Chondrocyte (in vitro differentiated cells): ENCODE measurements at places on chromosomes 12 and 14.

GRCh38 chr12:62351326-62351725, 91.1 kb downstream of the USP15 start:
- DNase-seq = no peak

- no peak for DNase-seq
Measured at GRCh38 chr14:89040080-89040459, 215.6 kb downstream of the TTC8 start.

DNA sequence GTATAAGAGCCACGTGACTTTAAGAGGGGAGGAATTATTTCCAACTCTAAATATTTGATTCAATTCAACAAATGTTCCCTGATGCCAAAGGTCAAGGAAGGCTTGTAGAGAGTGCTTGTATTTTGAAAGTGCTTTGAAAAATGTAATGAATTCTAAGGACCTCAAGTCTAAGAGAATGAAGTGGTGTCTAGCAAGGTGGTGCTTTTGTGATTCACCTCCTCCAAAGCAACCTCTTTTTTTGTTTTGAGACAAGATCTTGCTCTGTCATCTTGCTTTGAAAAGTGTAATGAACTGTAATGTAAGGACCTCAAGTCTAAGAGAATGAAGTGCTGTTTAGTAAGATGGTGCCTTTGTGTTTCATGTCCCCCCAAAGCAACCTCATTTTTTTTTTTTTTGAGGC, 13.7 kb downstream of the AK7 start:
- no peak for DNase-seq

- no peak for DNase-seq
Measured at GRCh38 chr12:10501030-10501429, 4.7 kb upstream of the EIF2S3B start.

DNA sequence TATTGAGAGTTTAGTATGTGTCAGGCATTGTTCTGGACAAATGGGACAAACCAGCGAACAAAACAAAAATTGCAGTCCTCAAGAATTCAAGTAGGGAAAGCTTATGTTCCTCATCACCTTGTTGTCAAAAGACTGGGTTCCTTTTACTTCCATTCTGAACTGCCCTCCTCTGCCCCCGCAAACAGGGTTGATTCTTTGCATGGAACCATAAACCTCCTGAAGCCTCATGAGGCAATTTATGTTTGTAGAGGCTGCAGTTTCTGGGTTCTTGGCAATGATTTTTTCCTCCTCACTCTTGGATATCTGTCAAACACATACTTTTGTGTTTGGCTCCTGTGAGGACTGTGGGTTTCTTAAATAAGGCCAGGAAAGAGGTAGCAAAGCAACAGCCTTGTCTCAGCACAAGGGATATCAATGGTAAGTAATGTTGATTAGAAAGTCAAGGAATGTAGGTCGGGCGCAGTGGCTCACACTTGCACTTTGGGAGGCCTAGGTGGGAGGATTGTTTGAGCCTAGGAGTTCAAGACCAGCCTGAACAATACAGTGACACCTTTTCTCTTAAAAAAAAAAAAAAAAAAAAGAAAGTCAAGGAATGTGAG, 13.9 kb downstream of the COPZ1 start:
- DNase-seq = no peak

- peak; percentile 92 for DNase-seq
Measured at GRCh38 chr12:132483612-132484011, 6.3 kb upstream of the FBRSL1 start.

DNA sequence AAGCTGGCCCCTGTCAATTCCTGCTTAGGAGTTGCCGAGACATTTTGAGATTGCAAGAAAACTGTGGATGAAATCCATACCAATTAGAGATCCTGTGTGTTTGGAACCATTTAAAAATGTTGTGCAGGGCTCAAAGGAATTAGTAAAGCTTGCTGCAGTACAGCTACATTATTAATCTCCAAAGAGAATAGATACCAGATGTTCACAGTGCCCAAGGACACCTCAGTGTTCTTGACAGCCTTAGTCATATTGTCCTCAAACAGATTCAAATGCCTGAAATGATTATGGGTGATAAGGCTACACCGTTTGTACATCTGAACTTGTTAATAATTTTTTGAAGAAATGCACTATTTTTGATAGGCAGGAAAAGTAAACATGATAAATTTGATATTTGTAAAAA, 164.6 kb downstream of the MSRB3 start:
- DNase-seq = no peak

DNA sequence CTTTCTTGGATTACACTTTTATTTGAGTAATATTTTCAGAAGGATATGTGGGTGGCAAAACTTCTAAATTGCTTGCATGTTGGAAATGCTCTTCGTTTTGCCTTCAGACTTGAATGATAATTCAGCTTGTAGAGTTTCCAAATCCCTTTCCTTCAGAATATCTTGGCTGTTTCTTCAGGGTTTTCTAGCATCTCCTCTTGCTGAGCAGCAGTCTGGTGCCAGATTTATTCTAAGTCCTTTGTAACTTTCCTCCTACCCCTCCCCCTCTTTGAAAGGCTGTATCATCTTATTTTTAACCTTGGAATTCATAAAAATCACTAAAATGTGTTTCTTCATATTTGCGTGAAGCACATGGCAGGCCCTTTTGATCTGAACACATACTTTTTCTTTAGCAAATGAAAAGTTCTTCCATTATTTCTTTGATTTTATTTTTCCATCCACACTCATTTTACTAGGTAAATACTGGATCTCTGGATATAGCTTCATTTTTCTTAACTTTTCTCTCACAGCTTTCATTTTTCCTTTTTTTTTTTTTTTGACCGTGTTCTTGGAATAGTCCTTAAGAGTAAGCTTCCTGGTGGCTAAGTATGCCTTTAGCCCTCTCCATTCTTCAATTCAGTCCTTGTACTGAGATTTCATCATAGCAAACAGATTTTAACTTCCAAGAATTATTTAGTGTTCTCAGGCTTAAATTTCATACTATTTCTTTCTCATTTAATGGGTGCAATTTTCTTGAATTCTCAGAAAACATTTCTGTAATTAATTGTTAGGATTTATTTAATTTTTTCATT, 102.0 kb downstream of the SLC38A4 start:
- DNase-seq = no peak

GRCh38 chr12:1213205-1213604, 222.2 kb downstream of the ERC1 start:
- DNase-seq = no peak

- no peak for DNase-seq
Measured at GRCh38 chr14:85363358-85363757, 166.6 kb upstream of the FLRT2 start.

DNA sequence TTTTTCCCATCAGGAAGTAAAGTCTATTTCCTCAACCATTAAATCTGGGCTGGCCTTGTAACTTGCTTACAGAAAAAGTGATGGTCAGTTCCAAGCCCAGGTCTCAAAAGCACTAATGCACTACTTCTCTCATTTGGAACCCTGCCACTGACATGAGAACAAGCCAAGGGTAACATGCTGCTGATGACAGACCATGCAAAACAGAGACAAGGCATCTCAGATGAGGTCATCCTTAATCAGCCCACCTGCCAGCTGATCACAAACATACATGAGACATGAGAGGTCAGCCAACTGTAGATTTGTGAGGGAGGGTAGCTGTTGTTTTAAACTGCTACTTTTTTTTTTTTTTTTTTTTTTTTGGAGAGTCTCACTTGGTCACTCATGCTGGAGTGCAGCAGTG, 16.2 kb downstream of the TWF1 start:
- no peak for DNase-seq

- no peak for DNase-seq
Measured at GRCh38 chr12:30796313-30796780, 41.6 kb upstream of the CAPRIN2 start.

- DNase-seq = no peak
Measured at GRCh38 chr14:78130356-78130755, 39.8 kb upstream of the NRXN3 start.

- no peak for DNase-seq
Measured at GRCh38 chr14:72744416-72745120, 149.3 kb downstream of the DPF3 start.
